ENCODE measurements at places on chromosomes 12 and 14.
A peak's percentile ranks its signal among the peaks of the same experiment; 100 is the strongest.

GRCh38 chr14:69685218-69685616 is 73.8 kb downstream of the SUSD6 start:
- DNase-seq: peak; percentile 63

- no peak for DNase-seq
Measured at GRCh38 chr12:70609739-70610491, 27.3 kb downstream of the PTPRB start.

- DNase-seq: no peak
Measured at GRCh38 chr12:130084359-130084758, 77.9 kb upstream of the FZD10 start.

GRCh38 chr14:104230946-104231345 is 92.6 kb downstream of the KIF26A start:
- DNase-seq: no peak

DNA sequence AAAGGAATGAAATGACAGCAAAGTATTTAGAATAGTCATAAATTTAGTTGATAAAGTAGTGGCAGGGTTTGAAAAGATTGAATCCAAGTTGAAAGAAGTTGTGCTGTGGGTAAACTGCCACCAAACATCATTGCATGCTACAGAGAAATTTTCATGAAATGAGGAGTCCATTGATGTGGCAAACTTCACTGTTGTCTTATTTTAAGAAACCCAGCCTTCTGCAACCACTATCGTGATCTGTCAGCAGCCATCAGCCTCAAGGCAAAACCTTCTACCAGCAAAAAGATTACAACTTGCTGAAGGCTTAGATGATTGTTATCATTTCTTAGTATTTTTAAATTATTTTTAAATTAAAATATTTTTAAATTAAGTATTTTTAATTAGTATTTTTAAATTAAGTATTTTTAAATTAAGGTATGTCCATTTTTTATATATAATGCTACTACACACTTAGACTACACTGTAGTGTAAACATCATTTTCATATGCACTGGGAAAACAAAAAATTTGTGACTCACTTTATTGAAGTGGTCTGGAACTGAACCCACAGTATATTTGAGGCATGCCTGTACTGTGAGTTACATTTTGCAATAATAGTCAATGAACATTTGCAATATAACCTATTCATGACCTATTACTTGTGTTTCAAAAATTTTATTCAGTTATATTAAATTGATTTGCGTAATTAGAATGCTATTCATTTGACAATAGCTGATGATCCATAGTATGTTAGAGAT is 67.2 kb upstream of the SYT1 start:
- no peak for DNase-seq

DNA sequence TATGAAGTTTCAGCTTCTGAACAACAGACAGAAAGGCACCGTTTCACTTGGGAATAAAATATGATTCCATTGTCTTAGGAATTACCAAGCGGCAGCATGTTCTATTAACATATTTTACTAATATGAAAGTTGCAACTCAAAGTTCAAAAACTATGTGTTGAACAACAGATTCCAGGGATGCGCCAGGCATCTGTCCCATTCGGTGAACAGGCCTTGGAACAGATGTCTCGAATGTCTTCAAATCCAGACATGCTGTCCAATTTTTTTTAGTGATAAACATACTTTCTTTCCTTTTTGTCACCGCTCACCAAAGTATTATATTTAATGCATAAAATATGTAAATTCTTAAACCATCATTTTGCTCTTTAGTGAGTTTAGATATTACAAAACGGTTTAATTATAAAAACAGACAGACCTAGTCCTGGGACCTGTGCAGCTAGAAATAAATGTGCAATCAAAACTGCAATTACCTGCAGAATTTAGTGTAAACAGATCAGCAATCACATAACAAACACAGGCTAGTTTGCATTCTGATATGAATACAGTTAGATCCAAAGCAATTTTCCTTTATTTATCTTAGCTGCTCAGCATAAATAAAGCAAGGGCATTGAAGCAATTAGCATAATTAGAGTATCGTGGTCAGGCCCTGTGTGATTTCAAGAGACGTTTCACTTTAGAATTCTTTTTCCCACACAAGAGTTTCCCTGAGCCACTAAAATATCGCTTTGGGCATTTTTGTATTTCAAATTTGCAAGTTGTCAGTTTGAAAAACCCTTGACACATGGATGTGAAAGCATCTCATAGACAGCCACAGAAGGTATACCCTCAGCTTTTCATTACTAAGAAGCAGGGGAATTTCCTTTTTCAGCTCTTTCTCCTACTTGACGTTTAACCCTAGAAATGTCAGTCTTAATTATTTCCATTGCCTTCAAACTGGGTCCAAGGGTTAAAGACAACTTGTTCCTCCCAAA is 420.8 kb downstream of the EGLN3 start:
- no peak for DNase-seq

DNA sequence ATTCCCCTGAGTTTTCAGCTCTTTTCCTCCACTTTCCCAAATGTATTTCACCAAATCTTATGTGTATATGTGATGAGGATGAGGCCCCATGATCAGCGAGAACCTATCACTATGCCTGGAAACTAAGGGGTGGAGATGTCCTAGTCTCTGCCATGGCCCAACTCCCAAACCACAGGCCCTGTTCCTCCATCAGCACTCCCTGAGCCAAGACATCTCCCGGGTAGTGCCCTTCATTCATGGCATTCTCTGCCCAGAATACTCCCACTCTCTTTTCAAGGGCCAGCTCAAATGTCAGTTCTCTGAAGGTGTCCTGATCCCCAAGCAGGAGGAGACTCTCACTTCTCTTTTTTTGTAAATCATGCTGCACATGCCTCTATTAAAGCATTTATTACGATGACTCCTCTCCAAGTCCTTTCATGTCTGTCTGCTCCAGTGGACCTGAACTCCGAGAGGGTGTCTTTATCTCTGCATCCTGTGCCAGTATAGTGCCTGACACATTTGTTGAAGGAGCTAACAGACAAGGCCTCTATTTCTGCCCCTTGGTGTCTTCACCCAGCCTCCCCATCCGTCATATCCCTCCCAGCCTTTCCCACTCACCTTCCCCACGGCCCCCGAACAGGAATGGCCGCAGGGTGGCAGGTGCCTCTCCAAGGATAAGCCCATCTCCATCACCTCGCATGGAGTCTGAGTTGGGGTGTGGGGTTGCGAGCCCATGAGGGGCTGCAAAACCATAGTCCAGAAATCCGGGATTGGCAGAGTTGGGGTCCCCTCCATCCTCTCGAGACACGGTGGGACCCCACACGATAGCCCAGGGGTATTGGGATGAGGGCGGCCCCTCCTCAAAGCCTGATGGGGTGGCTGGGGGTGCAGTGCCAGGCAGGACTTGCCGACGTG is 3.7 kb downstream of the PIANP start:
- DNase-seq: no peak

DNA sequence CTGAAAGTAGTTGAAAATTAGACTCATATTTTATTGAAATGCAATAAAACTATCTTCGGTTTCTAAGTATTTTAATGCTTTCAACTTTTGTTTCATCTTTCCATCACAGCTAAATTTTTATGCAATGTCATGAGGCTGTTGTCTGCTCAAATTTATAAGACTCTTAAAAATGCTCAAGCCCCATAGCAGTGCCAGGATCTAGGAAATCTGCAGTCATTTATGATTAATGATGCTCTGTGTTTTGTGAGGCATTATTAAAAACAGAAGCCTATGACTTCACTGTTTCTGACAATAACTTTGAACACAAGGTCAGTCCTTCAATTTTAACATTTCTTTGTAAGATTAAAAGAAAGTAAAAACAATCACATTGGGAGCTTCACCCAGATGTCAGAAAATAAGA is 112.5 kb downstream of the ALX1 start:
- DNase-seq: no peak

- DNase-seq: no peak
Measured at GRCh38 chr14:75589931-75590330, 11.5 kb downstream of the FLVCR2 start.

- DNase-seq: no peak
Measured at GRCh38 chr12:131461096-131461495, 249.8 kb upstream of the SFSWAP start.

DNA sequence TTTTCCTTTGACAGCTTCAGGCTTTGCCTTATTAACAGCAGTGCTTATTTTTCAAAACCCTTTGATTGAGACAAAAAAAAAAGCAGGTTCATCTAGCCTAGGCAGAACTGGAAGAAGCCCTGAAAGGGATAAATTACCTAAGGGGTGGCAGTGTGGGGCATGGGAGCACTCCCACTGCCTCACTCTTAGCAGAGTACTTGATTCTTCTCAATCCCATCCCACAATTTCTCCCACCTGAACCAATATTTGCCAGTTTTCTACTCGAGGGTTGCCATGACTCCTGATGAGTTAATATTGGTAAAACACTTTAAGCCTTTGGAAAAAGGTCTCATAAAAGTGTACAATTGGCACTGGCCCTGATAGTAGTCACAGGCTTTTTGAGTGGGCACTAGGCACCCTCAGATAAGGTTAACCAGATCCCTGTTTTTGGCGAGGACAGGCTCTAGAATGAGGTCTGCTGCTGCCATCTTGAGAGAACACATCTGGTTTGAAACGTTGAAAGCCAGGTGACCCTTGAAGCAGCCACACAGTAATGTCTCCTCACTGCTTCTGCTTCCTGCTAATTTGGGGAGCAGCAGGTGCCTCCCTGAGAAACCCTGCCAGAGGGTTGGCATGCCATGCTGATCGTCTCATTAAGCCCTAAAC is 320.0 kb downstream of the RAD51B start:
- no peak for DNase-seq

DNA sequence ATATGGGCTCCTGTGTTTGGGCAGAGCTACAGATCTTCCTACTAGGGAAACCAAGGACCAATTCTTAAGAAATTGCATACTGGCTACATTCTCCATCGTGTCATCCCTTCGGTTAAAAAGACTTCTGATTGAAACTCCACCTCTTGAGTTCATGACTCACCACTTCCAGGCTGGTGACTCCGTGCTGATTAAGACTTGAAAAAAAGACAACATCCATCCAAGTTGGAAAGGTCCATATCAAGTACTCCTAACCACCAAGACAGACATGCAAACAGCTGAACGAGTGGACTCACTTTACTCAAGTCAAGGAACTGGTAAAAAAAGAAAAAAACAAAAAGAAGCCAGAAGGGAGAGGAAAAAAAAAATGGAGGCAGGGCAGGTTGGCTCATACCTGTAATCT is 63.4 kb downstream of the APOBEC1 start:
- DNase-seq: no peak

GRCh38 chr14:100602621-100603230 is 15.5 kb upstream of the BEGAIN start:
- DNase-seq: no peak

GRCh38 chr12:102169922-102170621 is 27.6 kb downstream of the PMCH start:
- no peak for DNase-seq

DNA sequence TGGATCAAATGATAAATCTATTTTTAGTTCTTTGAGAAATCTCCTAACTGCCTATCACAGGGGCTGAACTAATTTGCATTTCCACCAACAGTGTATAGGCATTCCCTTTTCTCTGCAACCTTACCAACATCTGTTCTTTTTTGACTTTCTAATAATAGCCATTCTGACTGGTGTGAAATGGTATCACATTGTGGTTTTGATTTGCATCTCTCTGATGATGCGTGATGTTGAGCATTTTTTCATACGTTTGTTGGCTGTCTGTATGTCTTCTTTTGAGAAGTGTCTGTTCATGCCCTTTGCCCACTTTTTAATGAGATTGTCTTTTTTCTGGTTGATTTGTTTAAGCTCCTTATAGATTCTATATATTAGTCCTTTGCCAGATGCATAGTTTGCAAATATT is 67.1 kb downstream of the IFNG-AS1 start:
- DNase-seq: no peak

- DNase-seq: no peak
Measured at GRCh38 chr12:23495472-23495871, 454.0 kb downstream of the SOX5 start.

GRCh38 chr12:42737398-42737797 is 147.9 kb upstream of the PRICKLE1 start:
- DNase-seq: no peak

DNA sequence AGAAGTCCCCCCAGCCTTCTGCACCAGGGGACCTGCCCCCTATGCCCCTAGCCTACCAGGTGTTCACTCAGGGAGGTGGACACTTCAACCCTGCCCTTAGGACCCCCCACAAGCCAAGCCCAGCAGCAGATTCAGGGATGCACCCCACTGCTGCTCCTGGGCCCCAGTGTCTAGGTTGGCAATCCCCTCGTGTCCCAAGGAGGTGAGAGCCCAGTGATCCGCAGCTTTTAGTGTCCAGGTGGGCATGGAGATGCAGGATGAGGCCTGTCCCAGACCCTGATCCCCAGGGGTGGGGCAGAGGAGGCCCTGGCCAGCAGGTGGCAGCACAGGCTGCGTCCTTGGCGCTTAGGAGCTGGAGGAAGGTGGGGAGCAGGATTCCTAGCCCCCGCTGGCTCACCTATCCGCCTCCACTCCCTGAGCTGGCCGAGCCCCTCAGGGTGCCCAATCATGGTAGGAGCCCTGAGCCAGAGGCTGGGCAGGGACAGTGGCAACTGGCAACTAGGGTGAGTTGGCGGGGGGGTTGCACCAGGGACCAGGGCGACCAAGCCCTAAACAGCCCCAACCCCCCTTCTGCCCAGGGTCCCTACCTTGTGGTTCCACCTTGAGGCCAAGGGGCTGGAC is 4.1 kb downstream of the CKB start:
- DNase-seq: peak; percentile 57

GRCh38 chr14:104940526-104941150 is 16.0 kb downstream of the PLD4 start:
- no peak for DNase-seq

GRCh38 chr12:70756118-70756517 is 118.9 kb upstream of the PTPRB start:
- DNase-seq: no peak

DNA sequence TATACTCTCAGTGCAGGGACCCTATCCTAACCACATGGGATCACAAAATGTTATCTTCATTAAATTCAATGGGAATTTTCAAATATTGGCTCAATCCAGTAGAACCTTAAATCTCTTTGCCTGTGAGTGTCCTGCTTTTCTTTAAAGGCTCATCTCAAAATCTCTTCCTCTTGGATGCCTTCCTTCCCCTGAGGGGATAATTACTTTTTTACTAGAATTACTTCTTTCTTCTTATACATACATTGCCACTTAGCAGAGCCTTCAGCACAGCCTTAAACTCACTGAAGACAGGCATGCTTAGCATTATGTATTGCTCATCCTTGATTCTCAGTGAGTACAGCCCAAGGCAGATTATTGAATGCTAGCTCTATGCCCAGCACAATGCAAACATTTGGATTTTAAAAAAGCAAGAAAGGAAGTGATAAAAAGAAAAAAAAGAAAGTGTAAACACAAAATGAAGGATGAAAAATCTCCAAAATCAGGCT is 1918.0 kb upstream of the FLRT2 start:
- DNase-seq: no peak

GRCh38 chr12:99099786-99100185 is 454.7 kb downstream of the APAF1 start:
- no peak for DNase-seq

DNA sequence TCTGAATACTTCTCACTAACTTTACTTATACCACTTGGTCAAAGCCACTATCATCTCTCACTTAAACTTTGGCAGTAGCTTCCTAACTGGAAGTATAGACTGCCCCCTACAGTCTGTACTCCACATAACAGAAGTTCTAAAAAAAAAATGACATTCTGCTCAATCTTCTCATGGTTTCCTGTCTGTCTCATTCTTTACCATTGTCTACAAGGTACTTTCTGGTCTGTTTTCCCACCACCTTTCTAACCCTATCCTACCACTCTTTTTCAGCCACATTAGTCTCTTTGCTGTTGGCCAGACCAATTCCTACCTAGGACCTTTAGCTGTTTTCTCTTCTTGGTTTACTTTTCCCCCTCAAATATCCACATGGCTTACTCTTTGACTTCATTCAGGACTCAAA is 14.7 kb downstream of the CPSF6 start:
- DNase-seq: no peak

All from stimulated activated CD4-positive, alpha-beta T cell treated with anti-CD3 and anti-CD28 coated beads, Interleukin-1b, Interleukin-23, amount 100 ng/mL, for 4 hours (primary cell).